ENCODE measurements at places on chromosomes 4 and X.

DNA sequence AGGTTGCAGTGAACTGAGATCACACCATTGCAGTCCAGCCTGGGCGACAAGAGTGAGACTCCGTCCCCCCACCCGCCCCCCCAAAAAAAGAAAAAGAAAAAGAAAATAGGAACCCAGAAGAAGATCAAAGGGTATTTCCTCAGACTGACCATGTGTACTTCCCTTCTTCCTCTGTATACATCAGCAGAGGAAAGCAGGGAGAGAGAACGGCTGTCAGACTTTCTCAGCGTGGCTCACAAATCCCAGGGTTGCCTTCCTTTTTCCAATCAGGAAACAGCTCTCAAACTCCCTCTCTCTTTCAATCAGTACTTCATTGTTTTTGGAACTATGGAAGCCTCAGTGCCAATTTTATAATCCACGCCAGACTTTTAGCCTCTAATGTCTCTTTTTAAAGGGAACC lies 59.1 kb downstream of the CHRNA9 start:
- no peak for DNase-seq

DNA sequence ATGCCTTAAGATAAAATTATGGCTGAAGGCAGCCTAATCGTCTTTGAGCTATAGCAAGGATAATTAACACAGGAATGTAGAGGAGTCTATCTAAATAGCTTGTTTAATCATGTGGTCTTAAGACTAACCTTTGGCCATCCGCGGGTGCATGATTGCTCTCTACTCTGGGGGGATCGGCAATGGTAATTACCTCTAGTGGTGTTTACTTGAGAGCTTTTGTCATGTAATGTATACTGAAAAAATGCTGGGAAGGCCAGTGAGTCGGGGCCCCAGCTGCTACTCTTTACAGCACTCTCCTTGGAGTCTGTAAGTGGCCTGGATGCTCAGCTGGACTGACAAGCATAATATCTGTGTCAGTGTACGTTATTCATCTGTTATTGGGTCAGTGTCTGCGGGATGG lies 65.5 kb upstream of the GNPDA2 start:
- DNase-seq: no peak

DNA sequence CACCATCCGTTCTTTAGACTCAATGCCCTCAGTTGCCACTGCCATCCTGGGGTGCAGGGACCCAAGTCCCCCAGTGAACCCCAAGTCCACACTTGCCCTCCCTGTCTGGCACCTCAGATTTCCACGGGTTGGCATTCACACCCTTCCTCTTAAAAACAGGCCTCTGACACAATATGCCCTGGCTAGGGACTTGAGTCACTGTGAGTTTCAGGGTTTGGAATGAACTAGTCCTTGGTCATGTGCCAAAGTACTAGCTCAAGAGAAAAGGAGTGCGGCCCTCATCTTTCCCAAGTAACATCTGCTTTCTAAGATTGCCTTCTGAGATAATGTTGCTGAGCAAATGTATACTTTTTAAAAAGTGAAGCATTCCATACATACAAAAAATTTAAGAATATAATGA lies 134.0 kb downstream of the MID1 start:
- DNase-seq: peak; percentile 82

DNA sequence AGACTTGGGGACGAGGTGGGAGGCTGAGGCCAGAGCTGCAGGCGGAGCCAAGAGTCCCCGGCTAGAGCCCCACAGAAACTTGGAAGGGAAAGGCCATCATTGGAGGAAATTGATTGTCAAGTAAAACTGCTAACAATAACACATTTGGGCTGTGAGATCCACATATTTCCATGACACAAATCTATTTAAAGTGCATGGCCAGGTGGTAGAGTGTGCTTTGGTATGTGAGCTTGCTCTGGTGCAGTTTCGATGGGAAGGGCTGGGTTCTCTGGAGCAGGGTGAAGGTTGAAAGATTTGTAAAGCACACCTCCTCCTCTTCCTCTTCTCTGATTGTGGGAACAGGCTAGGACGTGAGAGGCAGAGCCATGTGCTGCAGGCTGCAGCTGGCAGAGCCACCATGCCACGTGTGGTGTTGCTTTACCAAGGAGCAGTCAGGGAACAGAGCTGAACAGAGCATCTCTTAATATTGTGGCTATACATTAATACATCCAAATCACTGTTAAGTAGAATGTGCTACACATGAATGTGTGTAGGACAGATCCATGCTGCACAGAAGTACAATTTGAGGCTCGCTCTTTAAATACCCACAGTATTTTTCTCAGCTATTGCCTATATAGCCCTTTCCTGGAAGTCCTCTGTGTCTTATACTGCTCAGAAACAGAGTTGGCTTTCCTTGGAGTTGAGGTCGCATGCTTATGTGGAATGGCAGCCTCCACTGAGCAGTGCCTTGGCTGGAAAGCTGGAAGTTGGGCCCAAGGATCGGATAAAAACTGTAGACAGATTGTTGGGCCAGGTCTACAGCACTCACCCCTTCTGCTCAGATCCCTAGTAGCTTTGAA lies 37.7 kb downstream of the FHDC1 start:
- DNase-seq: no peak

GRCh38 chr4:99356992-99357391 lies 4.4 kb upstream of the ADH1C start:
- DNase-seq: no peak

Measured in fibroblast of gingiva (primary cell).